ENCODE measurements at places on chromosomes 16 and 17.
A peak's percentile ranks its signal among the peaks of the same experiment; 100 is the strongest.

DNA sequence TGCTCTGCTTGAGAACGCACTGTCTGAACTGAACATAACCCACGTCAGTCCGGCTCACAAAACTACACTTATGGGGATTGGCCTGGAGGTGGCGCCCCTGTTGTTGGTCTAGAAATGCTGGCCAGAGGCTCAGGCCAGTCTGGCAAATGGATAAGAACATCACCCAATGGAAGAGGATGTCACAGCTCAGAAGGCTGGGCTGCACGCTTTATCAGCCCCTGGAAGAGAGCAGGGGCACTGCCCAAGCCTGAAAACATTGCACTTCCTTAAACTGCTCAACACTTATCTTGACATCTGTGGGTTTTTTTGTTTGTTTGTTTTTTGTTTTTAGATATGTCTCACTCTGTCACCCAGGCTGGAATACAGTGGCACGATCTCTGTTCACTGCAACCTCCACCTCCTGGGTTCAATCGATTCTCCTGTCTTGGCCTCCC is 24.8 kb upstream of the BPTF start:
- DNase-seq = no peak

- no peak for DNase-seq
Observed at GRCh38 chr17:14448818-14449217, 147.9 kb downstream of the HS3ST3B1 start.

DNA sequence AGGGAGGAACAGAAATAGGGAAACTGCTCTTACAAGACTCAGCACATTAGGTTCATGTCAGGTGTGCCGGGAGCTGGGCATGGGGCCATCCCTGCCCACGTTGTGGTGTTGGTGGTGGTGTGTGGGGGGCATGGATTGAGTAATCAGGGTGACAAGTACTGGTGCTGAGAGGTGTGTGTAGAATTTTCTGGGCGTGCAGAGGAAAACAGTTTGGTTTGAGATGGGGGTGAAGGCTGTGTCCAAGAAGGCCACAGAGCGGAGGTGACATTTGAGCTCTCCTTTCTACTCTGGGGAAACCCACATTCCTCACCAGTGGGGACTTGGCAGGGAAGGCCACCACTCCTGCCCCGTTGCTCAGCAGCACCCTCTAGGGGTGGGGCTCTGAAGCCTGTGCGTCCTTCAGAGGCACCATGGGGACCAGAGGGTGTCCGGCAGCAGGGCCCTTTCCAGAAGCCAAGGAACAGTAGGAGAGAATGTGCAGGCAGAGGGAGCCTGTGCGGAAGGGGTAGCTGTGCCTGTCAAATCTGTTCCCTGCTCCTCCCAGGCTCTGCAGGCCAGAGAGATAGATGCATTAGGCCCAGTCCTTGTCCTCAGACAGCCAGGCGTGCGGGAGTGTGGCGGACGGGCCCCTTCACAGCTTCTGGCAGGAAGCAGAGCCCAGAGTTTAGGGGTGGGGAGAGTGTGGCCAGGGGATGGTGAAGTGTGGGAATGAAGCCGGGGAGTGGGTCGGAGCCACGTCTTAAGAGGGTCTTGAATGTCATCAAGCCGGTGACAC is 48.7 kb upstream of the GSE1 start:
- DNase-seq = peak; percentile 42

- no peak for DNase-seq
Observed at GRCh38 chr17:7250695-7251627, 573 bp downstream of the CTDNEP1 start.

DNA sequence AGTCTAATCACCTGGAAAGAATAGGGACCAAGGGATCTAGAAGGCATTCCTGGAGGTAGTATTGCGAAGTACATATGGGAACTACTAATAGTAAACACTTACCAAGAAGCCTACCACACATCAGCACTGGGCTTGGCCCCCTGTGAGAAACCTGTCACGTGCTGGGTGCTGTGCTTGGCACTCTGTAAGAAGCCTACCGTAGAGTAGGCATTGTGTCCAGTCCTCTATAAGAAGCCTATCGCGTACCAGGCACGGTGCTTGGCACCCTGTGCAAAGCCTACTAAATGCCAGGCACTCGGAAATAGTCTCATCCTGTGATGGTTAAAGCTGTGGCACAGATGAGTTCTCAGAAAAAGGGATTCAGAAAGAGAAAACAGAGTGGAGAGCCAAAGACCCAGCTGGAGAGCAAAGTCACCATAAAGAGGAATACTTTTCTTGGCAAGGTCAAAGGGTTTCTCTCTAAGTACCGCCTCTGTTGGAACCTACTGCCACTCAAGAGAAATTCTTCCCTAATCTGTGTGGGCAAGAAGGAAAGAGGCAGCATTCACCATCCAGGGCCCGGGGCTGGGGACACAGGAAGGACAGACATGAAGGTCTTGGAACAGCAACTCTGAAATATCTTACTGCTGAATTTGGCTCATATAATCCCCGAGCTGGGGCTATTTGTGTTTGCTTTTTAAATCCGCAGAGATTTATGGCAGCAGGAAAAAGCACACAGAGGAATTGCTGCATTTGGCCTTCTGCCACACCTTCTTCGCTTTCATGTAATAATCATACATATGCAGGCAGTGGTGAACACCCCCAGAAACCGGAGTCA is 81.8 kb downstream of the VAT1L start:
- DNase-seq = no peak

DNA sequence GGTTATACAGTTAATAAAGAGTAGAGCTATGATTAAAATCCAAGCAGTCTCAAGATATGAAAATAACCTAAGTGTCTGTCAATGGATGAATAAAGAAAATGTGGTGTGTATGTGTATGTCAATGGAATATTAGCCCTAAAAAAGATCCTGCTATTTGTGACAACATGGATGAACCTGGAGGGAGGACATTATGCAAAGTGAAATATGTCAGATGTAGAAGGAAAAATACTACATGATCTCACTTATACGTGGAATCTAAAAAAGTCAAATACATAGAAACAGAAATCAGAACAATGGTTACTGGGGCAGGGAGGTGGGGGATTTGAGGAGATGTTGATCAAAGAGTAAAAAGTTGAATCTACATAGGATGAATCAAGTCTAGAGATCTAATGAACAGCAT is 20.4 kb downstream of the BRIP1 start:
- no peak for DNase-seq

- no peak for DNase-seq
Observed at GRCh38 chr17:51419476-51419875, 159.1 kb downstream of the UTP18 start.

- DNase-seq = no peak
Observed at GRCh38 chr16:49756775-49757558, 98.9 kb downstream of the ZNF423 start.

DNA sequence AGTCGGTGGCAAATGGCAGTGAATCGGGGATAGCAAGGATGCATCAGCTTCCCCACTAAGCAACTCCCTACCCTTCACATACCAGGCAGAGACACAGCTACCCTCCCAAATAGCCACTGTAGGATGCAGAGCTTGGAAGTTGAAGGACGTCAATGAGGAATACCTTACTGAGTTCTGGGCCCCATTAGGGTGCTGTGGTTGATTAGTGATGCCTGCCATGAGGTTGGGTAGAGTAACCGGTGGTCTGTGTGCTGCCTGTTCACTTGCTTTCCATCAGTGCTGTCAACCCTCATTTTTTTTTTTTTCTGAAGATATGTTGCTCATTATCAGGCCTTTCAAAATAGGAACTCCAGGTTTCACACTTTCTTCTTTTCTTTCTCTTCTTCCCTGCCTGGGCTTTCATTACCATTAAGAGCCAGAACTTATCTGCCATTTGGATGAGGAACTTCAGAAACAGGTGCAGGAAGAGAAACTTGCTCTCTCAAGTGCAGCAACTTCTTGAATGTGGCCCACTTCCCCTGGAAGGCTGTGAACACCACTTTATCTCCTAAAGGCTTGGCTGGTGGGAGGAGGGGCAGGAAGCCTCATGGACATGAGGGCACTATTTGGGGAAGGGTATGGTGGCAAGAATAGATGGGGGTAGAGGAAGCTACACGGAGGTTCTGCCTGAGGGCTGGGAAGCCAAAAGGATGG is 183.5 kb downstream of the NTN1 start:
- DNase-seq = no peak

DNA sequence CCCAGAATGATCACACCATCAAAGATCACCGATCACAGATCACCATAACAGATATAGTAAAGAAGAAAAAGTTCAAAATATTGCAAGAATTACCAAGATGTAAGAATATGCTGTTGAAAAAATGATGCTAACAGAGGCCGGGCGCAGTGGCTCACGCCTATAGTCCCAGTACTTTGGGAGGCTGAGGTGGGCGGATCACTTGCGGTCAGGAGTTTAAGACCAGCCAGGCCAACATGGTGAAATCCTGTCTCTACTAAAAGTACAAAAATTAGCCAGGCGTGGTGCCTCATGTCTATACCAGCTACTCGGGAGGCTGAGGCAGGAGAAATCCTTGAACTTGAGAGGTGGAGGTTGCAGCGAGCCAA is 53.2 kb downstream of the CPPED1 start:
- DNase-seq = no peak

GRCh38 chr17:38730526-38731379 is 612 bp downstream of the CISD3 start:
- DNase-seq = no peak

- DNase-seq = no peak
Observed at GRCh38 chr16:86436466-86437185, 73.7 kb upstream of the FOXF1 start.

- DNase-seq = no peak
Observed at GRCh38 chr16:11063448-11064201, 119.3 kb downstream of the CLEC16A start.

DNA sequence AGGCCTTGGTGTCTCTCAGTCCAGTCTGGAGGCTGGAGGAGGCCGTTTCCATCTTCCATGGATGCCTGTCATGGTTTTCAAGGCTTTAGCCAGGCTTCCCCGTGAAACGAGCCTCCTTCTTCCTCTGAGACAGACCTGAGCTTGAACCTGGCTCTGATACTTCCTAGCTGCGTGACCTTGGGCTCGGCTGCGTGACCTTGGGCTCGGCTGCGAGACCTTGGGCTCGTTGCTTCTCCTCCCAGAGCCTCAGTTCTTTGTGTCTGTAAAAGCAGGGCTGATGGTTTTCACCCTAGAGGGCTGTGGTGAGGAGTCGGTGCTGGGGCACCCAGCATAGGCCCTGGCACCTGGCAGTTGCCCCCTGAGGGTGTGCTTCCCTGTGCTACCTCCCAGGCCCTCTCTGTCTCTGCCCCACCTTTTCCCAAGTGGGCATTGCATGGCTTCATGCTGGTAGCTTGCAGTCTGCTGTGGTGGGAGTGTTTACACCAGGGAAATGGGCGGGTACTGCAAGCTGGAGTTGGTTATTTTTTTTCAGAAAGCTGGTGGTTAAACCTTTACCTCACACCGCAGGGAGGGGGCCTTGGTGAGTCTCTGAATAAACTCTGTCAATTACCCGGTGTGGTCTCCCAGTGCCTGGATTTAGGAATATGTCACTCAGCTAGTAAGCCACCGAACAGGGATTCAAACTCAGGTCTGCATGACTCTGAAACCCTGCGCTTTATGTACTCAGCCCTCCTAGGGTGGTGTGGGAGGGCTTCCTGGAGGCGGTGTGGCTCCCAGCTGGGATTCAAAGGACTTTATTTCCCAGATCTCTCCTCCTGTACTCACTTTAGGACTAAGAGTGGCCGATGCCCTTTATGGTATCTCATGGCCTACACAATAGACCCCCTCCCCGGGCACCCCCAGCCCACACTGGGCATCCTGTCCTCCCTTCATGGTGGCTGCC is 129.0 kb upstream of the CIBAR2 start:
- no peak for DNase-seq

All from activated gamma-delta T cell treated with anti-CD3 and anti-CD28 coated beads, Interleukin-2, amount 50 U/mL, for 16 hours (primary cell).